ENCODE measurements at places on chromosomes 6 and 20.
A peak's percentile ranks its signal among the peaks of the same experiment; 100 is the strongest.

DNA sequence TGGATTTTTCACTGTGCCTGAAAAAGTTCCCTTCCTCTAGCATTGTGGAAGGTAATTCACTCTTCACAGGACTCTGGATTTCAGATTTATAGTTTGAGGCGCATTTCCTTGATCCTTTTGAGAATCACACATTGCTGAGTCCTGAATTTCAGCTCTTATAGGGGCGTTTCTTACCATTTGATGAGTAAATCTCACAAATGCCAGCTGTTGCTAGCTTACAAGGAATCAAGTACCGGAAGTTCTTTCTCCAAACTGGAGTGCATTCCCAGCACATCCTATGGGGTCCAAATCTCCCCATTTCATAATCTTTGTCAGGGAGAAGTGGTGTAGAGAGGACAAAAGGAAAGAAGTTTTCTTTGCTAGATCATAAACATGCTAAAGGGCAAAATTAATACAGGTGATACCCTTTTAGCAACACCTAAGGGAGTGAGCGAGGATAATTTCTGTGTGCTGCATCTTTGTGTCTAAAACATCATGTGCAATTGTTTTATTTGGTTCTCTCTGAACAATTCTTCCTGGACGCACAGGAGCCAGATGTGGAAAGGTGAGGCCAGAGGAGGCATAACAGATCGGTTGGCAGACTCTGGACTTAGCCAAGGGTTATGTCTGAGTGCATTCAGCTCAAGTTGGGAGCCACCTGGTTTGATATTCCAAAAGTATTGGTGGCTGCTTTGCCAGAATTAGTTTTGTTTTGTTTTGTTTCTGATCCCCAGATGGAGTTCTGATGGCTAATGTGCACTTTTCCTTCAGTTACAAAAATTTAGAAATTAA is 37.4 kb upstream of the EYA2 start:
- DNase-seq = no peak

GRCh38 chr20:43724383-43724782 is 2.4 kb downstream of the GTSF1L start:
- no peak for DNase-seq

- DNase-seq = peak; percentile 38
These were observed 169.3 kb downstream of the TTLL2 start for GRCh38 chr6:167493976-167494697.

- DNase-seq = no peak
These were observed 100.3 kb downstream of the GMPR start for GRCh38 chr6:16338577-16339264.
